Activated CD4-positive, alpha-beta memory T cell treated with anti-CD3 and anti-CD28 coated beads for 36 hours (primary cell): ENCODE measurements at places on chromosomes 1 and 21. TPM values are rescaled to one million over a fixed set of nuclear protein-coding genes. Genes with fewer than 3 reads are reported as not detected.

DNA sequence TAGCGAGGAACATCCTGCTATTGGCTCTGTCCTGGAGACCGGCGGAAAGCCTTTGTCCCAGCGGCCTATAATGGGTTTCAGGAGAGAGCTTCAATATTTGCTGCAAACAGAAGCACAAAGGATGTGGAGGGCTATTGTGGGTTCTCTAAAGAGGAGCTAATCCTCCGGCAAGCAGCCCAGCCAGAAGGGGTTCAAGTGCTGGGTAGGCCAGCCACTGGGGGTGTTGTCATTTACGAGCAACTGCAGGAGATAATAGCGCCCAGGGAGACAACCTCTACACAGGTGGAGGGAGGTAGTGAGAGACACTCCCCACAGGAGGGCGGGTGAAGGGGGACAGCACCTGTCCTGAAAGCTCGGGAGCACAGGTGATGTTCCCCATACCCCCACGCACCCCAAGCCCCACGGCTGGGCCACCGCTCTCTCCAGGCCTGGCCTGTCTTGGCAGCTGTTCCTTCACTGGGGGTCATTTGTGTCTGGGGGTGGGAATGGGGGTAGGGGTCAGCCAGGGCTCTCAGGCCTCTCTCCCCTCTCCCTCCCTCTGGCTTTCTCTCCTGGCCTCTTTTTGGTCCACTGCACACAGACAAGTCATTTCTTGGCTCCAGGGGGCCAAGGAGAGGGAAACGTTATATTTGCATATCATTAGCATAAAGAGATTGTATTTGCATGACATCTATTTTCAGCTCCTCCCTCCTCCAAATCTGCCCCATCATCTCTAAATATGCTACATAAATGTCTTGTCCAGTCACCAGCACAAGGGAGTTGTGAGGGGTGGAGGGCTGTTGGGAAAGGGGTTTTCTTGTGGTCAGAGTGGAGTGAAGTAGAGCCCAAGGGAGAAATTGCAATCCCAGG lies 22.0 kb upstream of the SLC26A9 start:
- peaks cover 4% of the 10 kb centered on the region for H3K4me1 ChIP-seq
- no peak overlapping the region for H3K27ac ChIP-seq

The LRRC39 gene
- 0.64 TPM for total RNA-seq

- H3K36me3 ChIP-seq, result no peaks in the 10 kb centered on the region
- no peaks in the 10 kb centered on the region for H3K27me3 ChIP-seq
- no peaks in the 10 kb centered on the region for H3K4me1 ChIP-seq
- H3K27ac ChIP-seq, result no peak within 1 kb of the TSS
Observed at GRCh38 chr1:43285269-43285990, at the start of gene C1orf210. TSS of gene C1orf210 (minus strand) at chr1:43285581. CDS start at chr1:43283270, 2,311 bp downstream.

DNA sequence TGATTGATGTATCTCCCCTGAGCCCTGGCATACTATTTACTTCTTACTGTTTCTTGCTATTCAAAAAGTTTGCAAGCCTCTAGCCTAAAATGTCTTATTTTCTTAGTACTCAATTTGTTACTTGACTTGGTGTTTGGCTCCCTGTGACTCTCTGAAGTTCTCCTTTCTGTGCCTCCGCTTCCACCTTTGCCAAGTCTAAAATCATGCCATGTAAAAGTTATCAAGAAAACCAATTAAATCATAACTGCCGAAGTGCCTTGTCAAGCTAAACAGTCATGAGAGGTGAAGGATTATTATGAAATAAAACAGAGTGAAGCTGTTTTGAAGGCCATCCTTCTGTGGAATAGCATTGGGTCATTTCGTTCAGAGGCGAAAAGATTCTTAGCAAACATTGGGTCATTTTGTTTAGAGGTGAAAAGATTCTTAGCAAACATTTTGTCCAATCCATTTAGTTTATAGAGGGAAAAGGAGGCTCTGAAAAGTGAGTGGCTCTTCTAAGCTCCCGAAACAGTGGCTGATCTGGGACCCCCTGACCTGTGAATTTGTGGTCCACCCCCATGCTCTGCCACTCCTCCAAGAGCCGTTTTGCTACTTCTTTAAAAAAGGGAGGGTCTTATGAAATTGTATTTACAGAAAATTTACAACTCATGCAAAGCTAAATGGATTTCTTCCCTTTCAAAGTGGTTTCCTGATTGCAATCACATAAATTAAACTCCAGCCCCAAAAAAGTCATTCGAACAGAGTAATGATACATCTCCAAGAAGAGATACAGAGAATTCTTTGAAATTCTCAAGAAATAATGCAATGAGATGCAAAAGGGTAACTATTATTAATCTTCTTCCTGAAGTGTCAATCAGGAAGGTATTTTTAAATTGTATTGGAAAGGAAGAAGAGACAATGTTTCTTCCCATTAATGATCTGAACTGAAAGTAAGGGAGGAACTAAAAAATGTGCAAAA lies 141.4 kb downstream of the RUNX1 start:
- H3K36me3 ChIP-seq, result no peaks in the 10 kb centered on the region
- H3K27me3 ChIP-seq, result no peaks in the 10 kb centered on the region
- no peak overlapping the region for H3K27ac ChIP-seq
- peaks cover 75% of the 10 kb centered on the region for H3K4me1 ChIP-seq

The SEC16B gene
- not detected for total RNA-seq

DNA sequence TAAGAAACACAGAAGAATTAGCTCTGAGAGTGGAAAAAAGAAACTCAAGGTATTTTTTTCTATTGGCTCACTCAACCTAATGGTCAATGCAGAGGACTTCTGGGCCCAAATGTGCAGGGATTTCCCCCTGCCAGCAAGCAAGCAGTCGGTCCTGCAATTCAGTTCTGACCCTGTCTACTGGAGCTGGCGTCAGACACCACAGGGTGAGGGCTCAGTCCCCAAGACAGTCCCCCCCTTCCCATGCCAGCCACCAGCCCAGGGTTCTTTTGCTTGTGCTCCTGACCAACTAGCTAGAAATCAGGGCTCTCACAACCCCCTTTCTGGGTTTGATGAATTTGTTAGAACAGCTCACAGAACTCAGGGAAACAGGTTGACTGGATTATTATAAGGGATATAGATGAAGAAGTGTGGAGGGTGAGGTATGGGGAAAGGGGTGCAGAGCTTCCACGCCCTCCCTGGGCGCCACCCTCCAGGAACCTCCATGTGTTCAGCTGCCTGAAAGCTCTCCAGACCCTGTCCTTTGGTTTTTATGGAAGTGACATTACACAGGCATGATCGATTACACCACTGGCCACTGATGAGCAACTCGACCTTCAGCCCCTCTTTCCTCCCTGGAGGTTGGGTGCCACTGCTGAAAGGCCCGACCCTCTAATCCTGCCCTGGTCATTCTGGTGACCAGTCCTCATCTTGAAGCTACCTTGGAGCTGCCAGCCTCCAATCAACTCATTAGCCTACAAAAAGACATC lies 22.5 kb upstream of the PWP2 start:
- H3K4me1 ChIP-seq, result peaks cover 92% of the 10 kb centered on the region
- peak overlapping the region; percentile 99 for H3K27ac ChIP-seq
- H3K36me3 ChIP-seq, result peaks cover 90% of the 10 kb centered on the region

DNA sequence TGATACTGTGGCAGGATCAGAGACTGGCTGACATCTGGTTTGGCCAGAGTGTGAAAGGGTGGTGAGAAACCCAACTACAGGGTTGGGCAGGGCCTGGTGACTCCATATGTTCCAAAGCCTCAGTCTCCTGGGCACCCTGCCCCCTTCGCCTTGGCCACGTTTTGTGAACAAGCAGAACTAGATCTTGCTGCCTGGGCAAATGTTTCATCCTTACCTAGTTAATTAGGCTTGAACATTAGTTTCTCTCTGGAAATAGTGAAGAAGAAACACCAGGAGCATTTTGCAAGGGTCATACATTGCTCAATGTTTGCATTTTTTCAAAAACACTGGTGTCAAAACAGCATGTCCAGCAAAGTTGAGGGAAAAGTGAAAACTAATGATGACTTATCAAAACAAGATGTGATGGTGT lies 60.5 kb downstream of the MAP3K7CL start:
- no peak overlapping the region for H3K4me3 ChIP-seq
- no peaks in the 10 kb centered on the region for H3K36me3 ChIP-seq
- no peak overlapping the region for H3K27ac ChIP-seq
- H3K4me1 ChIP-seq, result peaks cover 16% of the 10 kb centered on the region
- DNase-seq, result peak; percentile 20

GRCh38 chr1:3186526-3186921 lies 117.5 kb downstream of the PRDM16 start:
- H3K27me3 ChIP-seq, result peaks cover 10% of the 10 kb centered on the region
- no peak for DNase-seq
- no peak overlapping the region for H3K4me3 ChIP-seq
- H3K27ac ChIP-seq, result no peak overlapping the region
- H3K36me3 ChIP-seq, result no peaks in the 10 kb centered on the region

GRCh38 chr1:230860617-230861384 lies 7.5 kb downstream of the C1orf198 start:
- H3K4me1 ChIP-seq, result peaks cover 15% of the 10 kb centered on the region
- H3K36me3 ChIP-seq, result no peaks in the 10 kb centered on the region
- no peaks in the 10 kb centered on the region for H3K27me3 ChIP-seq
- no peak overlapping the region for H3K27ac ChIP-seq
- DNase-seq, result no peak

The SELP gene
- total RNA-seq, result 0.97 TPM

The AUNIP gene
- total RNA-seq, result 10.1 TPM

GRCh38 chr1:186559601-186560116 lies 98.7 kb upstream of the PDC start:
- H3K27ac ChIP-seq, result no peak overlapping the region
- no peaks in the 10 kb centered on the region for H3K4me1 ChIP-seq
- H3K27me3 ChIP-seq, result no peaks in the 10 kb centered on the region
- H3K36me3 ChIP-seq, result no peaks in the 10 kb centered on the region
- no peak overlapping the region for H3K4me3 ChIP-seq
- no peak for DNase-seq

DNA sequence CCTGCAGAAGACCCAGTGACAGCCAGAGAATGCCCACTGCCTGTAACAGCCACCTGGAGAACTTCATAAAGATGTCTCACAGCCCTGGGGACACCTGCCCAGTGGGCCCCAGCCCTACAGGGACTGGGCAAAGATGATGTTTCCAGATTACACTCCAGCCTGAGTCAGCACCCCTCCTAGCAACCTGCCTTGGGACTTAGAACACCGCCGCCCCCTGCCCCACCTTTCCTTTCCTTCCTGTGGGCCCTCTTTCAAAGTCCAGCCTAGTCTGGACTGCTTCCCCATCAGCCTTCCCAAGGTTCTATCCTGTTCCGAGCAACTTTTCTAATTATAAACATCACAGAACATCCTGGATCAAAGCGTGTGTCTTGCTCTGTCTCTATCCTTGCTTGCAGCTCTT lies 14.7 kb upstream of the PINK1 start:
- H3K4me3 ChIP-seq, result no peak overlapping the region
- peaks cover 4% of the 10 kb centered on the region for H3K4me1 ChIP-seq
- no peaks in the 10 kb centered on the region for H3K36me3 ChIP-seq
- DNase-seq, result no peak
- H3K27me3 ChIP-seq, result peaks cover 2% of the 10 kb centered on the region
- H3K27ac ChIP-seq, result no peak overlapping the region
